ENCODE measurements at places on chromosomes 11 and 22.

DNA sequence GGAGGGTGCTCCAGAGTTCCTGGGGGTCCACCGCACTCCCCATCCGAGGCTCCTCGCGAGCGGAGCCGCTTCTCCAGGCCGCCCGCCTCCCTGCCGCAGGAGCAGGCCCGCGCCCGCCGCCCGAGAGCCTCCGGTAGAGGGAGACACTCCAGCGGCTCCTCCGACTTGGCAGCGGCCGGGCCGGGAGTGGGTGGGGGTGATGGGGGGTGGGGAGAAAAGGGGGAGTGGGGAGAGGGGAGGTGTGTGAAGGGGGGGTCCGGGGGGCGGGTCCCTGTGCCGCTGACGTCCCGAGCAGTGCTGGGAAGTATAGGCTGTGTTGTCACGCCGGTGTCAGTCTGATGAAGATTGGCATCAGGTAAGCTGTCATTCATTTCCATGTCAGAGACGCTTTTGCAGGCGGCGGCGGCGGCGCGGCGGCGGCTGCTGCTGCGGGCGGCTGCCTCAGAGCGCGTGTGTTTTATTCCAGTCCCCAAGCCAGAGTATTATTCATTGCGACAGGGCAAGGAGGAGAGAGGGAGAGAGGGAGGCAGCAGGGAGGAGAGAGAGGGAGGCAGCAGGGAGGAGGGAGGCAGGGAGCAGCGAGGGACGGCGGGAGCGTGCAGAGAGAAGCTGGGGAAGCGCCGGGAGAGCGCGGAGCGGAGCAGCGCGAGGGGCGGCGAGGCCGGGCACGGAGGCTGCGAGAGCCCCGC lies at the start of gene PKNOX2:
Gene PKNOX2 (plus strand): TSS at position 330 of the 689 bp plus-strand sequence. CDS start 186,555 bp downstream, outside the sequence.
- peak; percentile 44 for DNase-seq

- DNase-seq, result no peak
Measured at GRCh38 chr11:44760917-44761550, 34.3 kb downstream of the TSPAN18 start.

GRCh38 chr22:27835446-27835845 lies 33.9 kb upstream of the MN1 start:
- no peak for DNase-seq

GRCh38 chr11:34890812-34891211 lies 25.4 kb downstream of the APIP start:
- DNase-seq, result no peak

DNA sequence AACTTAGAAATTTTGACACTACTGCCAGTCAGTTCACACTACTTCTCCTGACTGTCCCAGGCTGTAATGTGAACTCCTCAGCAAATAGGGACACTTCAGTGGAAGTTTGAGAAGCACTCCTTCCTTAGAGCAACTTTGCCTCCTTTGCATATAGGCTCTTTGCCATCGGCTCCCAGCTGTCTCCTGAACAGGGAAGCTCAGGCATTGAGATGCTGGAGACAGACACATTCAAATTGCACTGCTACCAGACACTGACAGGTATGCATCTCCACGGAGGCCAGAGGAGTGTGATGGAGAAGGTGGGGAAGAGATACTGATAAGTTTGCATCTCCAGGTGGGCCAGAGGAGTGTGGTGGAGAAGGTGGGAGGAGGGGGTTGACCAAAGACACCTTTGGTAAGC lies 1.4 kb downstream of the TRAPPC4 start:
- DNase-seq, result no peak

GRCh38 chr22:43148581-43148980 lies 2.8 kb upstream of the TSPO start:
- no peak for DNase-seq

DNA sequence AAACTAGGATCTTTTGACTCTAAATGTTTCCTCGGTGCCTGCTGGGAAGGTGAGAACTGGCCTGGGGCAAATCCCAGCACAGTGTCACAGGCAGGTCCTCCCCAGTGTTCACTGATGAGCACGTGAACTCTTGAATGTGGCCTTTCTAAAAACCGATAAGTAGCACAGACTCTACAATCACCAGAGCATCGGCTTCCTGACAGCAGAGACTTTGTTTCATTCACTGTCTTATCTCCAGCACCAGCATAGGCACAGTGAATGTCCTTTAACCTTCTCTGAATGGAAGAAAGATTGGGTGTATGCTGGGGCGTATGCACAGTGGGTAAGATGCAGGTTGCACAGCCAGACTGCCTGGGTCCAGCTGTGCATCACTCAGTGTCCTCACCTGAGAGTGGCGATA lies 59.3 kb upstream of the EIF3D start:
- no peak for DNase-seq

Measured in T follicular helper cell (primary cell).